ENCODE measurements at places on chromosomes 12 and 14.

GRCh38 chr12:122090759-122091515 lies 12.4 kb downstream of the MLXIP start:
- DNase-seq: no peak

DNA sequence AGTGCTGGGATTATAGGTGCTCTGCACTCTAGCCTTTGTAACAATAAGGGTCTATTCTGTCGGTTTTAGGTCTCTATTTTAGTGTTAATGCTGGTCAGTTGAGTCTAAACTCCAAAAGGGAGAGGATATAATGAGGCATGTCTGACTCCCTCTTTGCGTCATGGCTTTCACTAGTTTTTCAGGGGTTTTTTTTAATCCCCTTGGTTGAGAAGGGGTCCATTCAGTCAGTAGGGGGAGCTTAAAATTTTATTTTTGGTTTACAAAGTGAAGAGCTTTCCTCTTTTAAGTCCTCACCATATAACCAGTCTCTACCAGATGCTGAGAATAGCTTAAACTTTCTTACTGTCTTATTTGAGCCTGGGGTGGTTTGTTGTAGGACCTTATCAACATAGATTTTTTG lies 106.9 kb downstream of the PRKCH start:
- no peak for DNase-seq

GRCh38 chr14:94761997-94762377 lies 7.9 kb downstream of the GSC start:
- DNase-seq: no peak

- DNase-seq: no peak
Observed at GRCh38 chr14:99728231-99728920, 44.3 kb downstream of the CYP46A1 start.

- DNase-seq: no peak
Observed at GRCh38 chr12:59698600-59698999, 102.8 kb downstream of the SLC16A7 start.

DNA sequence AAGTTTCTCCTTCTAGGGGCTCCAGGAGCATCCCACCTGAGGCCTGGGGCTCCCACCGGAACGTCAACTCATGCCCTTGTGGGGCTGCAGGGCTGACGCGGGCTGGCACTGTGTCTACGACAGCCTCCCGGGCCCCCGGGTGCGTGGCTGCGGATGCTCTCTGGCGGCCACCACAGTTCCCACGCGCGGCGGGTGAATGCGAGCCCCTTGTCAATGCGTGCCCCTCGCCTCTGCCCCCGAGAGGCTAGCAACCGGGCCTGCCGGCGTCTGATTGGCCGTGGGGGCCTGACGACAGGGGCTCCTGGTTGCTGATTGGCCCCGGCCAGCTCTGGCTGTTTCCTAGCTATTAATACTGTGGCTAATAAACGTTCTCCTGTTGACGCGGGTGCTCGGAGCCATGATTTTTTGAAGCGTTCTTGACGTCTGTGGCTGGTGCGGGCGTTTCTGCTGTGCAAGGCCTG lies 1.8 kb upstream of the MEG3 start:
- no peak for DNase-seq

GRCh38 chr14:61362072-61362750 lies 40.8 kb downstream of the PRKCH start:
- no peak for DNase-seq

- no peak for DNase-seq
Observed at GRCh38 chr14:74634481-74634880, 22.4 kb upstream of the LTBP2 start.

GRCh38 chr14:33555710-33556350 lies 395.0 kb downstream of the EGLN3 start:
- no peak for DNase-seq

DNA sequence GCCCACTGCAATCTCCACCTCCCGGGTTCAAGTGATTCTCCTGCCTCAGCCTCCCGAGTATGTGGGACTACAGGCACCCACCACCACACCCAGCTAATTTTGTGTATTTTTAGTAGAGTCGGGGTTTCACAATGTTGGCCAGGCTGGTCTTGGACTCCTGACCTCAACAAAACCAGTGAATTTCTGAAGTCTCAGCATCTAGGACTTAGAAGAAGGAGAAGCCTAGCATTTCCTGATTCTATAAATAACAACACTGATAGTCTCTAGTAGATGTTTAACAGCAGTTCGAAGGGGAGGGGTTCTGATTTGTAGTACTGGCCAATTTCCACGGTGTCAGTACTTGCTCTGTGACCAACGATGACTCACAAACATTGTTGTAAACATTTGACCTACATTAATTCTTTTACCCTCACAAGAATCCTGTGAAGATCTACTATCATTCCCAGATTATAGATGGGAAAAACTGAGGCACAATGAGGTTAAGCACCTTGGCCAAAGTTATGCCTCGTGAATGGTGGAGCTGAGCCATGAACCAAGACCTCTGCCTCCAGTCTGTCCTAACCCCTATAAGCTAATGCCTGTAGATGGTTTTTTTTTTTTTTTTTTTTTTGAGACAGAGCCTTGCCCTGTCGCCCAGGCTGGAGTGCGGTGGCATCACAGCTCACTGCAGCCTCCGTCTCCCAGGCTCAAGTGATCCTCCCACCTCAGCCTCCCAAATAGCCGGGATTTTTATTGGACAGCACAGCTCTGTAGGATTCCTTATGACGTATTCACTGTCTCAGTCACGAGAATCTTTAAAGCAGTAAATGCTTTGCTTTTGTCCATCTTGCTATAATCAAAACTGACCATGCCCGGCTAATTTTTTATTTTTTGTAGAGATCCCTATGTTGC lies 5.2 kb downstream of the P2RX4 start:
- no peak for DNase-seq

DNA sequence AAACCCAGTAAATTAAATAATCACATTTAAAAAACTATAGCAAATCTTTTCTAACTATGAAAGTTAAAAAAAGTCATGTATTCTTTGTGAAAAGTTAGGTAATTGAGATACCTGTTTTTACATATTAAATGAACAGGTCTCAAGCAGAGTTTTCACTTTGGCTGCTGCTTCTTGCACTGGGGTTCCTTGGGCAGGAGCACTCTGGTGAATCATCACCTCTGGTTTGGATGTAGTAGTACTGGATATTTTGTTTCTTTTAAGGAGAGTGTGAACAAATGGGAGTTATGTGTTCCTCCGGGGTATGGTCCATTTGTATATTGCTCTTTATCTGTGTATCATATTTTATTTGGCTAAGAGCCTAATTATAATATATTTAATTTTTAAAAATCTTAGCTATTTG lies 82.7 kb downstream of the FUT8 start:
- no peak for DNase-seq

DNA sequence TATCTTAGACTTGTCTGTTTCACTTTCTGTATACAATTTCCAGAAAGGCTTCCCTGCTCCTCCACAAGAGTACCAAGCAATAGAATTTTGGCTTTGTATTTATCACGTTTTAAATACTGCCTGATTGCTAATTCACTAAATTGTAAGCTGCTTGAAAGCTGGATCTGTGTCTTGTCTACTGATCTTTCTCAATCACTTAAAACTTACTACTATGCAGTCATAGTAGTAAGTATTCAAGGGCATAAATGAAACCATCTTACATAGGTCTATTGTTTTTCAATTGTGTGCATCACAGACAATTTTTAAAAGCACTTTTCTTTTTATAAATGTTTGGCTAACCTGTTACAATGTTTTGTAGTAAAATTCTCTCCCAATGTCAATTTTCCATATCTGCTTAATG lies 1.2 kb upstream of the GLIPR1L2 start:
- DNase-seq: no peak

- DNase-seq: no peak
Observed at GRCh38 chr14:74019408-74020137, 424 bp downstream of the BBOF1 start.

DNA sequence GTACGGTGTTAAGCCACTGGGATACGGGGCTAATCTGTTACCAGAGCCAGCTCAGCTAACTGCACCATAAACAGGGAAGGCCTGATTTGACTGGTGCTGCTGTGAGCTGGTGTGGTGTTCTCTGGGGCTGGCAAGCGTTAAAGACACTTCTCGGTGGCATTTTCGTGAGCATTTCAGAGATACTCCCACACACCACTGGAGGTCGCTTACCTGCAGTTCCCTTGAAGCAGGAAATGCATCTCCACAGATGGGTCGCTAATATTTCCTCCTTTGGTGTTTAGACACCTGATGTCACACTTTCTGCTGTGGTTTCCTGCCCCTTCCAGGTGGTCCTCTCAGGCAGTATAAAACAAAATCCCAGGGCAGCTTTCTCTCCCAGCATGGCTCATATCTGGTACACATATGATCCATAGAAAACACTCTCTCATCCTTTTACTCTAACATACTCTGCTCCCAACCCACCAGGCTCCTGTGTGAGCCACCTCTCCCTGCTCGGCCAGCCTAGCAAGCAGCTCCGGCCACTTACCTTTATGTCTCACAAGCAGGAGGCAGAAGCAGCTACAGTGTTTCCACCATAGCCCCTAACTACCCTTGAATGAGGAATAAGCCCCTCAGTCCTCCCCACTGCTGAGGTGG lies 129.9 kb upstream of the GRIN2B start:
- peak; percentile 1 for DNase-seq

- no peak for DNase-seq
Observed at GRCh38 chr14:67357186-67357968, 2.2 kb downstream of the ATP6V1D start.

DNA sequence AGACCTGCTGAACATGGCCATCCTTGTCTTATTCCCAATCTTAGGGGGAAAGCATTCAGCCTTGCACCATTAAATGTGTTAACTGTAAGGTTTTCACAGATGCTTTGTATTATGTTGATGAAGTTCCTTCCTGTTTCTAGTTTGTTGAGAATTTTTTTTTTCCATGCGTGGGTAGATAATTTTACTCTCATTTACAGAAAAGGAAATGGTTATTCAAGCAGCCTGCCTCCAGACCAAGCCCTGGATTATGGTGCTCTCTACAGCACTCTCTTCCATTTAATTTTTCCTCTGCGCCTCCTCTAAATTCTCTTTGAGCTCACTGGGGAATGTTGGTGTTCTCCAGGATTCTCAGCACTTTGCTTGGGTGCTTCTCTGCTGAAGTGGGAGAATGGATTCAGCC lies 179.3 kb upstream of the PZP start:
- no peak for DNase-seq

GRCh38 chr12:121810234-121810817 lies 6.5 kb downstream of the SETD1B start:
- no peak for DNase-seq

DNA sequence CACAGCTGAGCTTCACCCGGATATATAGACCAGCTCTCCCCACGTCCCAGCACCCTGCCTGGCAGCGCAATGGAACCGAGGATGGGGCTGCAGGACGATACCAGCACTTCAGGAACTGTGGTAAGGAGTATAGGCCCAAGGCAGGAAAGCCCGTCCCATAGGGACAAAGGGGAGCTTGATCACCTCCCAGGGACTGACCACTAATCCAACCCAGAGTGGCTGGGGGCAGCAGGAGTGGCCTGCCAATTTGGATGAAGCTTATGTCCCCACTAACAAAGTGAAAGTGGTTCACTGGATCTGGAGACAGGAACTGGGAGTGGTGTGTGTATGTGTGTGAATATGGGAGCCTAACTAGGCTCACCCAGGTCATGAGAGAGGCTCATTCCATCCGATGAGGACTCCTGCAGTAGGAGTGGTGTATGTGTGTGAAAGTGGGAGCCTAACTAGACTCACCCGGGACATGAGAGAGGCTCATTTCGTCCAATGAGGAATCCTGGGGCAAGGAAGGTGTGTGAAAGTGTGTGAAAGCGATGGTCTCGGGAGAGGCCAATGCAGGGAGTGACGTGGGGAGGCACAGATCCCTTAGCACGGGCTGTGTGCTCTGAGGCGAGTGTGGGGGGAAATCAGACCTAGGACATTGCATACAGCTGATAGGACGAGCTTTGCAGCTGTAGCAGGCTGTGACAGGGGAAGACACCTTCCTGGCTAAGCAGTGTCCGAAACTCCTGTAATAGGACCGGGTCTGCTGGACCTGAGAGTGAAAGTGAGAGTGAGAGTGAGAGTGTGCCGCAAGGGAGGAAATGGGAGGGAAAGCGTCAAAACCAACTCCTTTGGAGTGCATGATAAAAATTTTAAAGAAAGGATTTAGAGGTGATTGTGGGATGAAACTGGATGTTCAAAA lies 25.7 kb downstream of the KLRK1 start:
- peak; percentile 38 for DNase-seq

DNA sequence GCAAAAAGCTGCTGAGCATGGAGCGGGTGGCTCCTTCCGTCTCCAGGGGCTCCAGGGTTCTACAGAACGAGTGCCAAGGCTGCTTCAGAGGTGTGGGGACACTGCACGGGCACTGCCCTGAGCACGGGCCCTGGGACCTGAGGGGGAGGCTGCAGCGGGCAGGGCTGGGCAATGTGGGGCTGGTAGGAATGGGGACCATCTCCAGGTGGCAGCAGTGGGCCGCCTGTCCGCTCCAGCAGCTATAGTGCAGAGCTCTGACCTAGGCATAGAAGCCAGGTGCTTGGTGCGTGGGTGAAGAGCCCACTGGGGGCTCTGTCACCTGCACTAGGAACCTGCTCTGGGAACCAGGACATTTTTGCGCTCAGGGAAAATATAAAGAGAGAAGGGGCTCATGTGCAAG lies 22.3 kb downstream of the HDAC7 start:
- peak; percentile 49 for DNase-seq

- DNase-seq: no peak
Observed at GRCh38 chr12:67645126-67645525, 3.4 kb upstream of the DYRK2 start.

DNA sequence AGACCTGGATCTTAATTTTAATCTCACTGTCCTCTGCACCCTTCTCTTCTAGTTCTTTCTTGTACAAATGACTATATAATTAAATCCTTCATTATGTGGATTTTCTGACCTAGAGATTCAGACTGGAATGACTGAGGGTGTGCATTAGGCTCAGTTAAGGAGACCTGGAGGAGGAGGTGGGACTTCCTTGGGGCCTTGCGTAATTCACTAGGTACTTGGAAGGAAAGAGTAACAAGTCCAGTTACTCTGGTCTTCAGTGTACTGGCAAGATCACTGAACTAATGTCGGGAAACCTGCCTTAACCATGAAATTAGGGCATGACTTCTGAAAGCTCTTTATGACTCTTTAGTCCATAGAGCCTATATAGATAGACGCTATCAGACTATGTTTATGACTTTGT lies 441.4 kb downstream of the EGLN3 start:
- no peak for DNase-seq

DNA sequence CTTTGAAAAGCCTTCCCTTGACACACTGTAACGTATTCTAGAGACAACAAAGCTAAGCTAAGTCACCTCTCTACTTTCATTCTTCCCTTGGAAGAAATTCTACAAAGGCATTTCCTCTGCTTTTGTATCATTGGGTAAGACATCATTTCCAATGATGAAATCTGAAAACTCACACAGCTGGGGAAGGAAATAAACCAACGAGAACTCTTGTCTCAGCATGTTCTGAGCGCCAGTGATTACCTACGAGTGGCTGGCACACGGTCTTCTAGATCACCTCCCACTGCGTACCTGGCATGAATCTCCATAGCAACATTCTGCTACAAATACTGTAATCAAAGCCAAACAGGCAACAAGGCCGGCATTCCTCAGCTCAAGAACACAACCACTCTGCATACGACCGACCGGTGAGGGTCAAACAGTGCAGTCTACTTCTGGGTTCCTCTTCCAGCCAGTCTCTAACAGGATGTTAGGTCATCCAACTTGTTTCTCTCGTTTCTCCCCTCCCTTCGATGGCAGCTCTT lies 7.6 kb downstream of the VPS37B start:
- peak; percentile 52 for DNase-seq
